Adipose tissue (tissue), 3 donors: ENCODE measurements at places on chromosomes 3 and 15. TPM values are rescaled to one million over a fixed set of nuclear protein-coding genes. Genes with fewer than 3 reads are reported as not detected.

NUP210 gene
- 1.4 TPM for polyA plus RNA-seq

IQCF2 gene
- not detected for polyA plus RNA-seq

FOXL2NB gene
- 0.02 TPM for polyA plus RNA-seq

MCF2L2 gene
- polyA plus RNA-seq = 0.06 TPM

KBTBD12 gene
- 0.06 TPM for polyA plus RNA-seq

BNC1 gene
- polyA plus RNA-seq = 1.5 TPM

MITF gene
- polyA plus RNA-seq = 13.3 TPM

ITIH1 gene
- 0.37 TPM for polyA plus RNA-seq

PATL2 gene
- 0.54 TPM for polyA plus RNA-seq

LRRIQ4 gene
- polyA plus RNA-seq = not detected

ACTR8 gene
- polyA plus RNA-seq = 5.8 TPM

PPP1R14D gene
- 1.2 TPM for polyA plus RNA-seq

SLC22A13 gene
- 0.06 TPM for polyA plus RNA-seq

ST8SIA2 gene
- polyA plus RNA-seq = 0.06 TPM

ALCAM gene
- polyA plus RNA-seq = 2.9 TPM

TTC23 gene
- polyA plus RNA-seq = 8.8 TPM

THOC7 gene
- polyA plus RNA-seq = 37.1 TPM

GP9 gene
- polyA plus RNA-seq = not detected

UROC1 gene
- polyA plus RNA-seq = not detected

GPR27 gene
- 0.95 TPM for polyA plus RNA-seq

CLSTN2 gene
- 5.6 TPM for polyA plus RNA-seq

DAPK2 gene
- polyA plus RNA-seq = 29.7 TPM

GATA2 gene
- 14.3 TPM for polyA plus RNA-seq

ZNF80 gene
- polyA plus RNA-seq = 0.09 TPM

RTP3 gene
- not detected for polyA plus RNA-seq

KNL1 gene
- polyA plus RNA-seq = 0.12 TPM

GUCA1C gene
- not detected for polyA plus RNA-seq

MUC20 gene
- polyA plus RNA-seq = 3.6 TPM

COL6A5 gene
- not detected for polyA plus RNA-seq

CORO2B gene
- polyA plus RNA-seq = 19.7 TPM

NMB gene
- 62.3 TPM for polyA plus RNA-seq

IL5RA gene
- not detected for polyA plus RNA-seq

HACD2 gene
- polyA plus RNA-seq = 11.7 TPM

SRPRB gene
- 14.8 TPM for polyA plus RNA-seq

ISL2 gene
- polyA plus RNA-seq = 0.07 TPM
